ENCODE measurements at places on chromosomes 11 and 22. TPM values are rescaled to one million over a fixed set of nuclear protein-coding genes. Genes with fewer than 3 reads are reported as not detected.

GRCh38 chr11:92259861-92260260 is 35.2 kb downstream of the FAT3 start:
- H3K27ac ChIP-seq: no peak overlapping the region
- H3K4me1 ChIP-seq: no peaks in the 10 kb centered on the region

The C11orf54 gene
- 56.0 TPM for total RNA-seq

GRCh38 chr22:28064920-28065319 is 145.9 kb upstream of the PITPNB start:
- H3K27me3 ChIP-seq: no peaks in the 10 kb centered on the region
- no peaks in the 10 kb centered on the region for H3K4me1 ChIP-seq
- no peaks in the 10 kb centered on the region for H3K36me3 ChIP-seq
- no peak for DNase-seq

- H3K36me3 ChIP-seq: no peaks in the 10 kb centered on the region
- H3K4me3 ChIP-seq: no peak overlapping the region
- H3K27me3 ChIP-seq: no peaks in the 10 kb centered on the region
- no peaks in the 10 kb centered on the region for H3K4me1 ChIP-seq
Observed at GRCh38 chr11:122436188-122436555, 219.3 kb upstream of the UBASH3B start.

The OR8G5 gene
- not detected for total RNA-seq

GRCh38 chr11:64057890-64058289 is 22.2 kb downstream of the FLRT1 start:
- H3K36me3 ChIP-seq: no peaks in the 10 kb centered on the region
- H3K4me1 ChIP-seq: no peaks in the 10 kb centered on the region
- no peak for DNase-seq

The SMTNL1 gene
- not detected for total RNA-seq

The GUCY1A2 gene
- 1.8 TPM for total RNA-seq

DNA sequence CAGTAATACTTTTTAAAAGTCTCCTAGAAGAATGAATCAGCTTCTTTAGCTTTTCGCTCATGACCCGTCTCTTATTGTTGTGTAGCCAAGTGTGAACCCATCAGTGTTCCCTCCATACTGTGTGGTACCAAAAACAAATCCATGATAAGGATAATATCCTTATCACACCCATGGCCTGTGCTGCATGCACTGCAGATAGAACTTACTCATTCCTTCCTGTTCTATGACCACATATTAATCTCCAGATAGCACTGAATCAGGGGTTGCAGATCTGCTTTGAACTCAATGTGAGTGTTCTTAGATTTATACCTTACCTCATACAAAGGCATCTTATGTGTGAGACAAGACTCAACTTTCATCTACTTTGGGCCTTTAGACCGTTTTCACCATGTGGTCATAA is 373.4 kb downstream of the JRKL start:
- H3K36me3 ChIP-seq: no peaks in the 10 kb centered on the region
- no peaks in the 10 kb centered on the region for H3K4me1 ChIP-seq
- DNase-seq: no peak
- no peak overlapping the region for H3K27ac ChIP-seq
- H3K4me3 ChIP-seq: no peak overlapping the region
- no peaks in the 10 kb centered on the region for H3K27me3 ChIP-seq

The PGGHG gene
- 13.0 TPM for total RNA-seq

DNA sequence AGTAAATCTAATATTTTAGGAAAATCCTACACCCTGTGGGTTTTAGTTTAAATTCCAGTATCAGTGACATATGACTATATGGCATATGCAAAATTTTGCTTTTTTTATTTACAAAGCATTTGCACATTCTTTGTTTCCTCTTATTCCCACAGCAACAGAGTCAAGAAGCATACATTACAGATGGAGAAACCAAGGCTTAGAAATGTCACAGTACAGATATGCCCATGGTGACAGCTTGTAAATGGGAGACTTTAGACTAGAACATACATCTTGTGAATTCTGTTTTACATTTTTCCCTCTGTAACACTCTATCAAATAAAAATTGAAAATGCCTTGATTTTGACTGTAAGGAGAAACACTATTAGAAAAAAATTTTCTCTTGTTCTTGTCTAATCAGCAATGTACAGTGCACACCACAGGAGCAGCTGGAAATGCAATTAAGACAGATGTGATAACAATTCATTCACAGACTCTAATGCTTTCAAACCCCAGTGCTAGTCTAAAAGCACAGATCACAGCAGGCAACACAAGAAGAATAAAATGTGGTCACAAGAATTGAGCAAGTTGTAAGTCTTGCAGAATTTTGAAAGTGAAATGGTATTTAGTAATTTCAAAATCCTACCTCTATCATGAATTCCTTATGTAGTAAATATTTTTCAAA is 375.9 kb downstream of the LUZP2 start:
- no peaks in the 10 kb centered on the region for H3K27me3 ChIP-seq
- H3K4me1 ChIP-seq: no peaks in the 10 kb centered on the region
- H3K36me3 ChIP-seq: no peaks in the 10 kb centered on the region

The LRRC74B gene
- not detected for total RNA-seq

The MS4A6E gene
- not detected for total RNA-seq

The POU2AF3 gene
- total RNA-seq: 0.68 TPM

The SLC17A6 gene
- total RNA-seq: not detected

The CARNS1 gene
- total RNA-seq: 0.36 TPM

DNA sequence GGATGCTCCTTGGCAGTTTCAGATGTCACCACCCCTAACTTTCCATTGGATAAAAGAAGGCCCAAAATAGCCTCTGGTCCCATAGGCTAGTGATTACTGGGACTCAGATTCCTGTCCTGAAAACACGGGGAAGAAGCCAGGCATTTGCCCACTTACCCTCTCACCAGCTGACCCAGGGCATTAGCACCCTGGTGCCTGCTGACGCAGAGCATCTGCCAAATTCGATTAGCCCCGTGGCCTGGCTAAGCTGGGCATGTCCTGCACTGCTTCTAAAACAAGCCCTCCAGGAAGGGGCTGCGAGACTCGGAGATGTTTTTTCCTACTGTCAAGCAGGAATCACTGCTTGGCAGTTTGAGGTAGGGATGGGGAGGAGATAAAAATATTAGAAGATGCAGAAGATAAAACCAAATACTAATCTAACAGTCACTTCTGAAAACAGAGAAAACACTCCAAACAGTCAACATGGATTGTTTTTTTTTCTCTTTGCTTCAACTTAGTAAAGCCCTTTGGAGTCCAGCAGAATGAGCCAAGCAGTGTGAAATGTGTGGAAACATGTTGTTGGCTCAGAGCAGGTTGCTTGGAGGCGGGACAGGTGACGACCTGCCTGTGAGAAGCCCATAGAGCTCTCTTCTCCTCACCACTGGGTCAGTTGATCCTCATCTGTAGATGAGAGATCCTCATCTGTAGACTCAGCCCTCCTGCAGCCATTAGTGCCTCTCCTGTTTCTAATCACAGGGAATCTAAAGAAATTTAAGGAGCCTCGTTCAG is 54.0 kb downstream of the BDNF start:
- H3K27ac ChIP-seq: no peak overlapping the region
- H3K4me3 ChIP-seq: no peak overlapping the region
- no peaks in the 10 kb centered on the region for H3K4me1 ChIP-seq
- DNase-seq: no peak
- H3K27me3 ChIP-seq: no peaks in the 10 kb centered on the region
- H3K36me3 ChIP-seq: no peaks in the 10 kb centered on the region

- no peak overlapping the region for H3K27ac ChIP-seq
- DNase-seq: no peak
- peaks cover 11% of the 10 kb centered on the region for H3K36me3 ChIP-seq
Observed at GRCh38 chr11:17298302-17298701, 21.8 kb downstream of the NUCB2 start.

GRCh38 chr11:2849994-2850770 is 35.4 kb downstream of the CDKN1C start:
- no peaks in the 10 kb centered on the region for H3K4me1 ChIP-seq
- no peak for DNase-seq
- no peak overlapping the region for H3K27ac ChIP-seq
- H3K36me3 ChIP-seq: no peaks in the 10 kb centered on the region
- no peaks in the 10 kb centered on the region for H3K27me3 ChIP-seq

DNA sequence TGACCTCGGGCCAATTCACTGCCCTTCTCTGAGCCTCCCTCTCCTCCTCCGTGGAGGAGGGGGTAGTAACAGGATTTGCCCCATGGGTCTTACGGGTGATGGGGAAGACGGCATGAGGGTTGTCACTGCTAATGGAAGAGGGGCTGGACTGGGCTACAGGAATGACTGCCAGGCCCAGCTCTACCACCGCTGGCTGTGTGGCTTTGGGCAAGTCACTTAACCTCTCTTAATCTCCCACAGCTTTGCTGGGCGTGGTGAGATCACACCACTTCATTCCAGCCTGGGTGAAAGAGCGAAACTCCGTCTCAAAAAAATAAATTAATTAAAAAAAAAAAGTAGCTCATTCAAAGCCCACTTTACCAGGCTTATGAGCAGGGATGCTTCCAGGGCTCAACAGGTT is 2.8 kb downstream of the SYT12 start:
- H3K27me3 ChIP-seq: peaks cover 5% of the 10 kb centered on the region
- peaks cover 20% of the 10 kb centered on the region for H3K4me1 ChIP-seq
- no peaks in the 10 kb centered on the region for H3K36me3 ChIP-seq
- no peak overlapping the region for H3K27ac ChIP-seq
- no peak for DNase-seq

DNA sequence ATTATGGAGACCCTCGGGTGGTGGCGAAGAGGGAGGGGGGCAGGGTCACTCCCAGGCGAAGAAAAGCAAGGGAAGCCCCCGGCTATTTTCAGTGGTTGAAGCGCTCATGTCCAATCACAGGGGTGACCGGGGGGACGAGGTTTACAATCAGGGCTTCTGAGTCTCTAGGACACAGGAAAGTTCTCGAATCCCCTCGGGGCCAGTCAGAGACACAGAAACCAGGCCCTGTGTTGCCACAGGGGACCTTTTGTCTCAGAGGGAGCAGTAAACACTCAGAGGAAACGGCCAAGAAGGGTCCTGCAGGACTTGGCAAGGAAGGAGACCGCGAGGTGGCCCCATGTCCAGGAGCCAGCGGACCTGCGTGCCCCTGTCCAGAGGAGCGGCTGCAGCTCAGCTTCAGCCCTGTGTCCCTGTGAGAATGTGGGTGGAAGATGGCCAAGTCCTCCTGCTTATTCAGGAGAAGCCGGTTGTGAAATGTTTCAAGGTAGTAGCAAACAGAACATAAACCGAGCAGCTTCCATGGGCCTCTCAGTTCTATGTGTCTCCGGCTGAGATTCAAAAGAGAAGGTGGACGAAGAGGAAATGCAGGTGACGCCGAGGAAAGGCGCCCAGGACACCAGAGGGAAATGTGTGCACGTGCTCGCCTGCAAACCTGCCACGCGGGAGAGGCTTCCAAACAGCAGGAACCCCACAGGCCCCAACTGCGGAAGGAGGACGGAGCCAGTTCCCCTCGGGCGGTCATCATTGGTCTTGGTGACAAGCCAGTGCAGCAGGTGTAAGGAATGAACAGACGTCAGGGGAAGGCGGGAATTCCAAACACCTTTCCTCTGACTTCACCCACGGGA is 357.6 kb downstream of the BRD1 start:
- H3K27me3 ChIP-seq: no peaks in the 10 kb centered on the region
- no peaks in the 10 kb centered on the region for H3K36me3 ChIP-seq
- no peaks in the 10 kb centered on the region for H3K4me1 ChIP-seq

DNA sequence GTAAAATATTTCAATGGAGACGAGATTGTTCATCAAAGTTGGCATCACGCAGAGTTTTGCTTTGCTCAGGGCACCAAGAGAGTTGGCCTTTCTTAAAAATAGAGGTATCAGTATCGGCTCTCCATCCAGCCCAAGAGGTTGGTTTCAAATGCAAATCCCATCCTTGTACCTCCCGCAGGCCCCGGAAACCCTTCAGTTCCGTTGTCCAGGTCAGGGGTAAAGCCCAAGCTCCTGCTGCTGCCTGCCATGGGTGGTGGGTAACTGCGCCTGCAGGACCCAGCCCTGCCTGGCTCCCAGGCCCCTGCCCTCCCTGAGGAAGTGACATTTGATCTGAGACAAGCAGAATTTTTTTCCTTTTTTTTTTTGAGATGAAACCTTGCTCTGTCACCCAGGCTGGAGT is 49.3 kb upstream of the RTL6 start:
- no peaks in the 10 kb centered on the region for H3K36me3 ChIP-seq
- H3K4me3 ChIP-seq: no peak overlapping the region
- DNase-seq: no peak
- peaks cover 13% of the 10 kb centered on the region for H3K4me1 ChIP-seq
- no peak overlapping the region for H3K27ac ChIP-seq

The SCGB1D2 gene
- total RNA-seq: not detected

The C11orf65 gene
- 0.36 TPM for total RNA-seq

DNA sequence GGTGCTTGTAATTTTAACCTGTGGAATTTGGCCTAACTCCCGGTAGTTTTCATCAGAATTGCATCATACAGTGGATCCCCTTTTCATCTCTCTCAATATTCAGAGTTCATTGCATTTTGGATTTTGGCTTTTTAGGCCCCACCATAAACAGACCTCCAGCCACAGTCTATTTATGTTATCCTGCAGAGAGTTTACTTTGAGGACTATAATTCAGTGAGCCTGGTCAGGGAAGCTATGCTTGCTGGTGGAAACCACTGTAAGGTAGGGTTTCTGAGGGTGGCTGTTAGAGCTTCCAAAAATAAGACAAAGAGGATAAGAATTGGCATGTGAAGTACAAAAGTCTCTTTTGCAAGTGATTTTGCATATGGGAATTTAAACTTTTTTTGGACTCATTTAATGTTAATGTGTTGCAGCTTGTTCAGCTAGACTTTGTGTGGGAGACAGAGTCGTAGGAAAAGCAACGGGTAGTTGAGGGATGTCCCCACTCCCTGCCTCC is 34.8 kb upstream of the DDI1 start:
- H3K36me3 ChIP-seq: no peaks in the 10 kb centered on the region
- H3K27ac ChIP-seq: no peak overlapping the region
- peaks cover 11% of the 10 kb centered on the region for H3K4me1 ChIP-seq

DNA sequence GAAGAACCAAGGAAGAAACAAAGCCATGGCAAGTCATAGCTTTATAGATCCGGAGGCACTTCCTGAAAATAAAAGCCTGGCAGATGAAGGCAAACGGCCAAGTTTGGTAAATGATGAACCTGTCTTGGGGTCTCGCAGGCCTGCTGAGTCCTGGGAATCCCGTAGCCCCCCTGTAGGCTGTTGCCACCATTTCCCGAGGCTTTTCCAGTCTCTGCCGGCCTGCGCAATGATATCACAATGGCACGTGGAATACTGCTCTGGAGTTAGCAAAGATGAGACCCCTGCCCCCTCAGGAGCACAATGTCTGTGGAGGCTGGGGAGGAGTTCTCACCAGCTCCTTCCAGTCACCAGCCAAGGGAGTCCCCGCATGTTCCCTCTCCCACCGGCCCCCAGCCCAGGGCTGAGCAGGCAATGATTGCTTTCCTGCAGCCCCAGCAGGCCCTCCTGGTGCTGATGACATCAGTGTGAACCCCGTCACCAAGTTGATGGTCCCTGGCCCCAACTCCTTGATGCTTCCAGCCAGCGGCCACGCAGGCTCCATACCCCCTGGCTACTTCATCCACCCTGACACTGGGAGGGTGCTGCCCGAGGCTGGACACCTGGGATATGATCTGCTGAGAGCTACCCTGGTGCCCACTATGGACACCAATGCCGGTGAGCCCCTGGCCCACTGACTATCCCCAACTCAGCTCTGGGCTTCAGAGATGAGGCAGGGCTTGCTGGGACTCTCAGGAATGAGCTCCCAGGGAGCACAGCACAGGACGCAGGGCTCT is 55.9 kb downstream of the BTG4 start:
- H3K4me1 ChIP-seq: peaks cover 7% of the 10 kb centered on the region
- H3K36me3 ChIP-seq: no peaks in the 10 kb centered on the region
- H3K27me3 ChIP-seq: no peaks in the 10 kb centered on the region
- no peak overlapping the region for H3K4me3 ChIP-seq
- no peak overlapping the region for H3K27ac ChIP-seq
- DNase-seq: no peak

Measured in sigmoid colon (tissue), 7 donors.